Liver (tissue), 10 donors: ENCODE measurements at places on chromosomes 2 and 18. TPM values are rescaled to one million over a fixed set of nuclear protein-coding genes. Genes with fewer than 3 reads are reported as not detected.

DNA sequence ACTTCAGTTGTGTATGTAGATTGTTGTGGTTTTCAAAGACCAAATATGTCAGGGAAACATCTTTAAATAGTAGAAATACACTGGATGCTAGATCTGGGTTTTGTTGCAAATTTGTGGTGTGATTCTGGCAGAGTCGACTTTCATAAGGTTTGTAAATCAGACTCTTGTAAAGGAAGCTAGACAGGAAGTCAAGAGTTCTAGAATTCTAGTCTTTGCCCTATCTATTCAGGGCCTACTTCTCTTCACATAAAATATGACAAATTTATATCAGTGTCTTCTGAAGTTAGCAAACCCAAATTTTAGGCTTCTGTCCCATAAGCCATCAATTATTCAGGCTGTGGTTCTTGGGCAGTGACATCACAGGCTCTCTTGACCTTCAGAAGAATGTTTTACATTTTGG, 1579.2 kb upstream of the PIK3C3 start:
- H3K27ac ChIP-seq = no peak overlapping the region
- no peaks in the 10 kb centered on the region for H3K36me3 ChIP-seq
- DNase-seq = no peak
- no peaks in the 10 kb centered on the region for H3K27me3 ChIP-seq

- DNase-seq = no peak
- no peaks in the 10 kb centered on the region for H3K27me3 ChIP-seq
- H3K36me3 ChIP-seq = no peaks in the 10 kb centered on the region
- no peaks in the 10 kb centered on the region for H3K4me1 ChIP-seq
Measured at GRCh38 chr2:198135481-198135934, 331.1 kb downstream of the PLCL1 start.

DNA sequence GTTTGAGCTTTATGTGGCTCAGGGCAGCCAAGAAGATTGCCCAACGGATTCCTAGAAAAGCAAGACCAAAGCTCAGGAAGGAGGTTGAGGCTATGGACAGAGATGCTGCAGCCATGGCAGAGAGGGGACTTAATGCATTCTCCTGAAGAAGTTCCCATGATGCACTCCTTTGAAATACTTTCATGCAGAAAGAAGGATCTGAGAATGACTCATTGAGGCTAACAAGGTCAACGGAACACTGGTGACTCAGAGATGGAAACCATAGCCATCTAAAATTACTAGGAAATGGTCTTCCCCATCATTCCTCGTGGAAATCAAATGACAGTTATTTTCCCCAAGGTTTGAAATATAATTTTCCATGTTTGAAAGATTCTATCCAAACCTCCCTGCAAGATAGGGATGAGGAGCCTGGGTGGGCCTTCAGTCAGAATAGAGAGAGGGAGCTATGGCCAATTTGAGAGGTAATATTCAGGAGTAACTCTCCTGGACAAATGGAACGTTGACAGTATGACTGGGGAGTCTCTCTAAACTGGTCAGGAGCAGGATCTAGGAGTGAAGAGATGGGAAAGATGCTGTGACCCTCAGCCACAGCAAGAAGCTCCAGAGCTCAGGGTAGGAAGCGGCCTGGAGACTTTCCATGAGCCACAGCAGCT, 63.0 kb downstream of the REEP1 start:
- no peak overlapping the region for H3K27ac ChIP-seq
- no peaks in the 10 kb centered on the region for H3K36me3 ChIP-seq
- no peak overlapping the region for H3K4me3 ChIP-seq
- H3K27me3 ChIP-seq = no peaks in the 10 kb centered on the region
- H3K4me1 ChIP-seq = no peaks in the 10 kb centered on the region

DNA sequence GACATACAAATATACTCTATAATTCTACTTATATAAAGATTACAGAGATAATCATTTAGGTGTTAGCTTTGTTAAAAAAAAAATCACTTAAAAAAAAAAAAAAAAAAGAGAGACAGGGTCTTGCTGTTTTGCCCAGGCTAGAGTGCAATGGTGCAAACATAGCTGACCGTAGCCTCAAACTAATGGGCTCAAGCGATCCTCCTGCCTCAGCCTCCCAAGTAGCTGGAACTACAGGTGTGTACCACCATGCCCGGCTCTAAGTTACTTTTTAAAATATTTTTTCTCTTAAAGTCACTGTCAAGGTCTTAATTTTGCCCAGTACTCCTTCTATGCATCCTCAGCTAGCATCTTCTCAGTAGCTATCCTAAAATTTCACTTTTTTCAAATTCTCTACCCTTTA, 77.2 kb upstream of the SLC25A52 start:
- H3K27me3 ChIP-seq = no peaks in the 10 kb centered on the region
- no peak overlapping the region for H3K4me3 ChIP-seq
- DNase-seq = no peak

GRCh38 chr18:48931680-48932461, 18.9 kb downstream of the SMAD7 start:
- H3K4me1 ChIP-seq = peaks cover 92% of the 10 kb centered on the region
- no peaks in the 10 kb centered on the region for H3K36me3 ChIP-seq
- no peak overlapping the region for H3K4me3 ChIP-seq
- H3K27me3 ChIP-seq = no peaks in the 10 kb centered on the region
- H3K27ac ChIP-seq = peak overlapping the region; percentile 13

GRCh38 chr18:42798606-42799170, 316.8 kb downstream of the RIT2 start:
- no peak overlapping the region for H3K4me3 ChIP-seq
- no peak overlapping the region for H3K27ac ChIP-seq
- H3K4me1 ChIP-seq = no peaks in the 10 kb centered on the region
- no peaks in the 10 kb centered on the region for H3K27me3 ChIP-seq
- no peaks in the 10 kb centered on the region for H3K36me3 ChIP-seq

GRCh38 chr18:52409727-52410126, 69.7 kb downstream of the DCC start:
- H3K27ac ChIP-seq = no peak overlapping the region
- no peaks in the 10 kb centered on the region for H3K36me3 ChIP-seq
- DNase-seq = no peak
- H3K4me1 ChIP-seq = no peaks in the 10 kb centered on the region
- no peak overlapping the region for H3K4me3 ChIP-seq

DNA sequence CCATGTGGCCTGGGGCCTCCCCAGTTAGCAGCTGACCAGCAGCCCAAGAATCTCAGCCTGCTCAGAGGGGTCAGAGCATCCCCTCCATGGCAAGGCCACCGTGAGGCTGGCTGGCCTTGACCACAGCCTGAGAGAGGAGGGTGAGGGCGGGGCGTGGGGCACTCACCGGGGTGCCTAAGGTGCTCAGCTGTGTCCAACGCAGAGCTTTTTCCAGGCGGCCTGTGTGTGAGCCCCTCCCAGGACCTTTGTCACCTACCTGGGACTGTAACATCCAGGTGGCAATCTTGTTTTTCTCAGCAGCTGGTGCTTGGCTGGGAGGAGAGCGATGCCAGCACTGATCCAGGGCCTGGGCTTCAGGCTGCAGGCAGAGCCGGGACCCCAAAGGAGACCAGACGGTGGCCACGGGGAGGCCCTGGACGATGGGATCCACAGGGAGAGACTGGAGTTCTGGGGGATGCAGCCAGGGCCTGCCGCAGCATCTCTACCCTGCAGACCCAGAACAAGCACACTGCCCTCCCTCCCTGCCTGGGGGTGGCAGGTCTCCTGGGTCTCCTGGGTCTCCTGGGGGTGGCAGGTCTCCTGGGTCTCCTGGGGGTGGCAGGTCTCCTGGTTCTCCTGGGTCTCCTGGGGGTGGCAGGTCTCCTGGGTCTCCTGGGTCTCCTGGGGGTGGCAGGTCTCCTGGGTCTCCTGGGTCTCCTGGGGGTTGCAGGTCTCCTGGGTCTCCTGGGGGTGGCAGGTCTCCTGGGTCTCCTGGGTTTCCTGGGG, 12.3 kb downstream of the SNED1 start:
- peaks cover 7% of the 10 kb centered on the region for H3K36me3 ChIP-seq
- H3K27me3 ChIP-seq = no peaks in the 10 kb centered on the region
- no peak for DNase-seq
- H3K4me3 ChIP-seq = no peak overlapping the region
- H3K27ac ChIP-seq = no peak overlapping the region

DNA sequence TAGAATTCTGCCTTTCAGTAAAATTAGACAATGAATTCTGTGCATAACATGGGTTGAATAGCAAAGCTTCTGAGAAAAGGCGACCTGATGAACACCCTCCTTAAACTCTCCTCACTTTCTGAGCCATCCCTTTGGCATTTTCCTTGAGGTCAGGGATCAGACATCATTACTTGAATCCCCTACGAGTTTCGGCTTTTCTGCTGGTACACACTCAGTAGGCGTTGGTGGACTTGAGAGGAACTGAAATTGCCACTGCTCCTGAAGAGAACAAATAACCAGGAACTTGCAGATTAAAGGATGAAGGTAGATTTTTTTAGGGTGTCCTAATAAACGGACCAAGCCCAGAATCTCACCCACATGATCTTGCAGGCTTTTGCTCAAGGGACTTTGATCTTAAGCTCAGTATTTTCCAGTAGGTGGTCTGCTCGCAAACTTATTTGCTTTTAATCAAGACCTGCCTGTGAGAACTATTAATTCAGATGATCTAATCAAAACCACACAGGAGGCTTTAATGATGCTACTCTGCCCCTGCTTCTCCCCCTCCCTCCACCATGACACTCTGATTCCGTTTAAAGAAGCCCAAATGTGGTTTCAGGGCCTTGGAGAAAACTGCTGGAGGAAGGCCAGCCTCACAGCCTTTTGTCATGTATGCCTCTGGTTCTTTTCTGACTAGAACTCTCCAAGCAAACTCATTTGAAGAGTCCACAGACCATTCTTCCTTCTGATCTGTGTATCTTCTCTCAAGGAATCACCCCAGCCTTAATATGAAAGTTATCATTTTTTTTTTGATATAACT, 124.9 kb downstream of the PRKCE start:
- no peaks in the 10 kb centered on the region for H3K27me3 ChIP-seq
- no peaks in the 10 kb centered on the region for H3K36me3 ChIP-seq
- H3K4me1 ChIP-seq = no peaks in the 10 kb centered on the region
- no peak for DNase-seq
- H3K4me3 ChIP-seq = no peak overlapping the region

GRCh38 chr2:235976516-235976915, 191.7 kb downstream of the GBX2 start:
- H3K4me3 ChIP-seq = no peak overlapping the region
- H3K27ac ChIP-seq = no peak overlapping the region
- H3K36me3 ChIP-seq = peaks cover 1% of the 10 kb centered on the region

- H3K4me3 ChIP-seq = no peak overlapping the region
- H3K27ac ChIP-seq = peak overlapping the region; percentile 36
- H3K27me3 ChIP-seq = no peaks in the 10 kb centered on the region
- no peaks in the 10 kb centered on the region for H3K4me1 ChIP-seq
Measured at GRCh38 chr18:79911344-79912270, 39.8 kb downstream of the SLC66A2 start.

GRCh38 chr2:164813535-164813934, 28.1 kb downstream of the COBLL1 start:
- H3K27me3 ChIP-seq = no peaks in the 10 kb centered on the region
- no peaks in the 10 kb centered on the region for H3K4me1 ChIP-seq
- no peak overlapping the region for H3K27ac ChIP-seq
- no peak overlapping the region for H3K4me3 ChIP-seq

DNA sequence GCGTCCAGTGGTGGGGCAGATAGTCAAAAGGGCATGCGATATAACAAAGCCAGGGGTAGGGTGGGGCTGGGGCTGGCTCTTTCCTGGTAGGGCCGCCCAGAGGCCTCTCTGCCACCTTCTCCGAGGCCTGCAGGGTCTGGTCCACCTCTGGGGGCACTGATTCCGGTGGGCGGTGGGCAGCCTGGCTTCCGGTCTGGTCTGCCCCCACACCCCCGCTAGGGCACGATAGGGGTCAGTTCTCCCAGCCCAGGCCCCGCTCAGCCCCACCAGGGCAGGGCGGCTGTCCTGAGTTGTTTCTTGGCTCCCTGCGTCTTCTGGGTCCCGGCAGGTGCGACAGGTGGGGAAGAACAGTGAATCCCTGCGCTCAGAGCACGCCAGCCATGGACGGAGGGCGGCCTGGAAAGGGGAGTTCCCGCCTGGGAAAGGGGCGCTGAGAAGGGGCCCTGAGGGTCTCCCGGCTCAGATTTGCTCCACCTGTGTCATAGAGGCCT, 707 bp upstream of the ERFE start:
- no peak for DNase-seq
- H3K4me1 ChIP-seq = peaks cover 7% of the 10 kb centered on the region
- H3K36me3 ChIP-seq = no peaks in the 10 kb centered on the region
- H3K27me3 ChIP-seq = no peaks in the 10 kb centered on the region
- no peak overlapping the region for H3K4me3 ChIP-seq

GRCh38 chr18:12281861-12282260, 26.2 kb upstream of the TUBB6 start:
- H3K27ac ChIP-seq = no peak overlapping the region
- no peak for DNase-seq
- no peaks in the 10 kb centered on the region for H3K4me1 ChIP-seq
- no peaks in the 10 kb centered on the region for H3K27me3 ChIP-seq
- no peaks in the 10 kb centered on the region for H3K36me3 ChIP-seq

GRCh38 chr2:230124235-230124634, 55.5 kb upstream of the SLC16A14 start:
- no peak overlapping the region for H3K27ac ChIP-seq
- no peak for DNase-seq
- no peaks in the 10 kb centered on the region for H3K36me3 ChIP-seq
- H3K27me3 ChIP-seq = no peaks in the 10 kb centered on the region
- H3K4me3 ChIP-seq = no peak overlapping the region

DNA sequence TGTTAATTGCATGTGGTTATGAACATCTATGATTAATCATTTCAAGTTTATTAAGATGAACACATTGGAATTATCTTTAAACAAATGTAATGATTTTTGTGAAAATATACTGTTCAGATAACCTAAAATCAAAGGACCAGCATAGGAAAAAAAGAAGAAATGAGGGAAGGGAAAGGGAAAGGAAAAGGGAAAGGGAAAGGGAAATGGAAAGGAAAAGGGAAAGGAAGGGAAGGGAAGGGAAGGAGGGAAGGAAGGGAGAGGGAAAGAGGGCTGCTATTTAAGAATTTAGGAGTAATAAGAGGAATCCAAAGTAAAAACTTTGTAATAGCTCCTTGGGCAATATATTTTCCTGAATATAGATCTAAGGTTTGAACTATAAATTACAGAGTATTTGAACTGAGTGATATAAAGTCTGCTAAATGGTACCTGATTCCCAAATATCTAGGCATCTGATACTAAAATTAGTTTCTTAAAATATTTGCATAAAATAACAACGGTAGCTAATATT, 726.3 kb downstream of the EPHA4 start:
- H3K27ac ChIP-seq = no peak overlapping the region
- no peaks in the 10 kb centered on the region for H3K36me3 ChIP-seq
- DNase-seq = no peak
- no peaks in the 10 kb centered on the region for H3K4me1 ChIP-seq
- no peak overlapping the region for H3K4me3 ChIP-seq

The GPR155 gene
- total RNA-seq = 9.4 TPM

The HJURP gene
- 32.9 TPM for total RNA-seq

The KCTD1 gene
- total RNA-seq = 1.7 TPM

The CAPG gene
- 4.1 TPM for total RNA-seq

The CRYGC gene
- total RNA-seq = not detected
